Urinary bladder (tissue), 4 donors: ENCODE measurements at places on chromosomes 4 and X. TPM values are rescaled to one million over a fixed set of nuclear protein-coding genes. Genes with fewer than 3 reads are reported as not detected.
A peak's percentile ranks its signal among the peaks of the same experiment; 100 is the strongest.

Gene ERAS
- total RNA-seq, result not detected

Gene DYNLT3
- 50.8 TPM for total RNA-seq

Gene SPACA5
- not detected for total RNA-seq

Gene SUPT20HL1
- 0.16 TPM for total RNA-seq

Gene NUP62CL
- total RNA-seq, result 2.2 TPM

Gene SHROOM4
- total RNA-seq, result 9.4 TPM

Gene FAM47A
- total RNA-seq, result not detected

Gene ARMCX6
- 37.5 TPM for total RNA-seq

- no peak for DNase-seq
Observed at GRCh38 chrX:113269203-113269602, 428.6 kb upstream of the AMOT start.

- no peak for DNase-seq
Observed at GRCh38 chr4:59539401-59539800, 1660.7 kb upstream of the ADGRL3 start.

DNA sequence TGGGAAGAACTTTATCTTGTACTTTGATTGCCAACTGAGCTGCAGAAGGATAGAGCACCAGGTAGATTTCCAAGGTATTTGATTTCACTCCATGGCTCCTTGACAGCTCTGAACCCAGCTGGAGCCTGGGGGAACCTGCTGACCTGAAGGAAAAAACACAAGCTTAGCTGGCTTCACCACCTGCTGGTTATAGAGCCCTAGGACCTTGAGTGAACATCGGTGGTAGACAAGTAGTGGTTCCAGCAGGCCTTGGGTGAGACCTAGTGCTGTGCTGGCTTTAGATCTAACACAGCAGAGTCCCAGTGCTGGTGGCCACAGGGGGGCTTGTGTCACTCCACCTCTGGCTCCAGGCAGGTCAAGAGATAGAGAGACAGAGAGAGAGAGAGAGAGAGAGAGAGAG lies 1102.6 kb downstream of the ADGRL3 start:
- DNase-seq, result no peak

- DNase-seq, result no peak
Observed at GRCh38 chr4:102878901-102879300, 10.1 kb downstream of the CISD2 start.

- no peak for DNase-seq
Observed at GRCh38 chr4:72701987-72702819, 133.2 kb upstream of the ADAMTS3 start.

- DNase-seq, result no peak
Observed at GRCh38 chrX:154090731-154091130, 6.8 kb downstream of the MECP2 start.

DNA sequence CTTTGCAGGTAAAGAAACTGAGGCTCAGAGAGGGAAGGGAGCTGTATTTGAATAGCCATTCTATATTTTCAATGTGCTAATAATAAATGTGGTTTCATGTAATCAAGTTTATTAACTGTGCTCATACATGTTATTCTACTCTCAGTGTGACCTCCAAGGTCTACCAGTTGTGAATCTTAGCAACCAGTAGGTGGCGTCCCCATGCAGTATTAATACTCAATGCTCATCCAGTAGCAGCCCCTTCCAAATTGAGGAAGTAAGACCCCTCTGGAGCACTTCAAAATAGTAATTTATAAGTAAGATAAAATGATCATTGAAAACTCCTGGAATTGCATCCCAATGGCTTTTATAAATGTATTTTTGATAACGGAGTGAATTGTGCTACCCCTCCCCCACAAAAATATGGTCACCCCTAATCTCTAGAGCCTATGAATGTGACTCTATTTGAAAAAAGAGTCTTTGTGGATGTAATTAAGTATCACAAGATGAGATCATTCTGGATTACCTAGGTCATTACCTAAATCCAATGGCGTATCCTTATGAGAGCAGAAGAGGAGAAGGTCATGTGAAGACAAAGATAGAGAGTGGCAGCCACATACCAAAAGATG lies 20.4 kb upstream of the SEPSECS start:
- DNase-seq, result no peak

DNA sequence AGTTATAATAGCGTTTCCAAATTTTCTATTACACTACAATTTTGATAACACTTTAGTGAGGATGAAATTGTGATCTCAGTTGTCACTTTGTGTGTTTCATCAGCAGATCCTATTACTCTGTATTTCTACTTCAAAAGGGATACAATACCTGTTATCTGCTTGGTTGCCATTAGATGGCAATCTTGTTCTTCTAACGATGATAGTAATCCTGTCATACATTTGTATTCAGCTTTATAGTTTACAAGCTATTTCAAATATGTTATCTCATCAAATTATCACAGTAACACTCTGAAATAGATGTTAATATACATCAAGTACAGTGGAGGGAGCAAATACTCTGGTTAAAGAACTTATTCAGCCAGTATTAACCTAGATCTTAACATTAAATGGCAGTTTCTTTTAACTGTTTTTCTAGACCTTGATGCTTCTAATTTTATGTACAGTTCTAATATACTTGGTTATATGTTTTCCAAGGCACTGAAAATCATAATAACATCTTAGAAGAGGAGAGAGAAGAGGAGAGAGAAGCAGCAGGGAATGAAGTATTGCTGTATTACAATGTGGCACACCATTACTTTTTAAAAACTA lies 292.0 kb downstream of the CCSER1 start:
- DNase-seq, result peak; percentile 10

DNA sequence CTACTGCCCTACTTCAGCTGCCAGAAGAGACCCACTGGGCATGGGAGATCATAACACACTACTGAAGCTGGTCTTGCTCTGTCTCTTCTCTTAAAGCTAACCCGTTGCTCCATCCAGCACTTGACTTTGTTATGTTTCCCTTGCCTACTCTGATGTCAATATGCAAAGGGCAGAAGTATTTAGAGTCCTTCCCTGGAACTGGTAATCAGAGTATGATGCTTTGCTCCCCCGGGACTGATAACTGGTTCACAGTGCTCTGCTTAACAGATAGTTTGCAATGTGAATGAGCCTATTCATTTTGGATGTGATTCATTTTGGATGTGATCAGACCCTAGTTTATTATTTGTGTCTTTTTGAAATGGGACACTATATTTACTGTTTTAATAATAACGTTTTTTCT lies 12.3 kb upstream of the UCP1 start:
- DNase-seq, result no peak

GRCh38 chrX:150088042-150088441 lies 149.8 kb upstream of the EOLA2 start:
- no peak for DNase-seq

- DNase-seq, result no peak
Observed at GRCh38 chr4:82786828-82787227, 11.8 kb downstream of the SCD5 start.

GRCh38 chr4:76554630-76555029 lies 119.6 kb downstream of the SHROOM3 start:
- DNase-seq, result no peak

DNA sequence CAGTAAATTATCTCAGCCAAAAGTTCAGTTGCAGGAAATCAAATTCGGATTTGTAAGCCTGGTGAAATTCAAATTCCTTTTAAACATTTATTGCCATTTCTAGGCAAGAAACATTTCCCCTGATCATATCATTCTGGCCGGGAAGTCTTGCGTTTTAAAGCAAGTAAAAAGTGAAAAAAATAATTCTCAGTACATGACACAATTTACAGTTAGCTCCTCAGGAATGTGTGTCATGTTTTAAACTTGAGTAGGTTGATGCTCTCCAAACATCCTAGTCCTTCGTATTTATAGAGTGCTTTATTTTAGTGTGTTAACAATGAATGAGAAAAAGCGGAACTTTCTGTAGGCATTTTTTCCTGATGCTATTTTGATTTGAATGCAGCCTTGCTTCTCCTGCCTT lies 158.3 kb upstream of the SCML1 start:
- no peak for DNase-seq
